ENCODE measurements at places on chromosomes 11 and 22.

GRCh38 chr11:66987924-66988637, 13.0 kb downstream of the C11orf86 start:
- no peak for DNase-seq

- DNase-seq: no peak
Observed at GRCh38 chr11:69011624-69012091, 1.4 kb downstream of the MRGPRF start.

GRCh38 chr11:94201004-94201465, 72.4 kb downstream of the PANX1 start:
- DNase-seq: no peak

DNA sequence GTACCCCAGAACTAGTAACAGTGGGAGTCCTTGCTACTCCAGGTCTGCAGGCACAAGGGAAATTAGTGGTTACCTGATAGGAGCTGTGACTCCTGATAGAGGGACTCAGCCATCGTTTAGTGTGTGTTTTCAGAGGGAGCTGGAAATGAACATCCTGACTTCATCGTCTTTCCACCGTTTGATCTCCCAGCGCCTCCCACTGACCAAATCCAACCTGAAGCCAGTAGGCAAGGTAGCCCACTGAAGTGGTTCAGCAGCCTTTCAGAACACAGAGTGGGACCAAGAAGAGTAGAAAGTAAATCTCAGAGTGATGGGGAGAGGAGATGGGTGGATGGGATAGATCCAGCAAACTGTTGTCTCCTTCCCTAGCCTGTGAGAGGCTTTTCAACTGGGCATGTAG, 385.9 kb downstream of the INSC start:
- no peak for DNase-seq

GRCh38 chr11:94169516-94169915, 40.9 kb downstream of the PANX1 start:
- DNase-seq: no peak

GRCh38 chr22:26406118-26406517, 22.9 kb upstream of the ASPHD2 start:
- DNase-seq: no peak

GRCh38 chr11:108125096-108125495, 3.7 kb downstream of the ACAT1 start:
- no peak for DNase-seq

DNA sequence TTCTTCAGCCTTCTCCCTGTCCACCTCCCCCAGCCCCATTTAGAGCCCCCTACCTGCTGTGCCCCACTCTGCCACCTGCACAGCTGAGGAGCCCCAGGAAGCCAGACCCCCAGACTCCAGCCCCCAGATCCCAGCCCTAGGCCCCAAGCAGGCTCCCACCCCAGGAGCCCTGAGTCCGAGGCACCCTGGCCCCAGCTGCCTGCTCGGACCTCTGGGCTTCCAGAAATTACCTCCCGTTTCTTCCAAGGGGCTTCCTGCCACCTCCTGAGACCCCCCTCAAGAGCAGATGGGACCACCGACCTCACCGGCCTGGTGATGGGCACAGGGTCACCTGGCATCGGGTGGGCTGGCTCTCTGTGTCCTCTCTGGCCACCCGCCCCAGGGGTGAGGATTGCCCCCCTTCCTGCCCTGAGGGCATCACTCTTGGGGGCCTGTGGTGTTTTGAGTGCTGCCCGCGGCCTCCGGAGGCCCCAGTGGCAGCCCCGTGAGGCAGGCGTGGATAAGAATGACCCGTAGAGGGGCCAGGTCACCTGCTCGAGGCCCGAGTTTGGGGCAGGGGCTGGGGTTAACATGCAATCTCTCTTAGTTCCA, 18.3 kb upstream of the TALDO1 start:
- no peak for DNase-seq

DNA sequence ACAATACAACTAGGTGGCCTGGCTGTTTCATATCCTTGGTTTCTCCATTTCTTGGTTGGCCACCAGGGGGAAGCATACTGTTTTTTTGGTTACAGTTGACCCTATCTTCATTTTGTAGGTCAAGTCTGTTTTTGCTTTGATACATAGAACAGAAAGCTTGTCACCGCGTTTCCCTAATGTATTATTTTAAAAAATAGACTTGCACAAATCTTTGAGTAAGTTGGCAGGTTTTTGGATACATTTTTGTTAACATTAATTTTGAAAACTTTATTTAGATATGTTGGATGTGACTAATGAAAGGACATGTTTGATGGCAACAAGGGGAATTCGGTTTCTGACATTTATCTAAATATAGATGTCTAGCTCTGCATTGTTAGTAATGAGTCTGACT, 3.0 kb downstream of the NCR3LG1 start:
- DNase-seq: peak; percentile 36

DNA sequence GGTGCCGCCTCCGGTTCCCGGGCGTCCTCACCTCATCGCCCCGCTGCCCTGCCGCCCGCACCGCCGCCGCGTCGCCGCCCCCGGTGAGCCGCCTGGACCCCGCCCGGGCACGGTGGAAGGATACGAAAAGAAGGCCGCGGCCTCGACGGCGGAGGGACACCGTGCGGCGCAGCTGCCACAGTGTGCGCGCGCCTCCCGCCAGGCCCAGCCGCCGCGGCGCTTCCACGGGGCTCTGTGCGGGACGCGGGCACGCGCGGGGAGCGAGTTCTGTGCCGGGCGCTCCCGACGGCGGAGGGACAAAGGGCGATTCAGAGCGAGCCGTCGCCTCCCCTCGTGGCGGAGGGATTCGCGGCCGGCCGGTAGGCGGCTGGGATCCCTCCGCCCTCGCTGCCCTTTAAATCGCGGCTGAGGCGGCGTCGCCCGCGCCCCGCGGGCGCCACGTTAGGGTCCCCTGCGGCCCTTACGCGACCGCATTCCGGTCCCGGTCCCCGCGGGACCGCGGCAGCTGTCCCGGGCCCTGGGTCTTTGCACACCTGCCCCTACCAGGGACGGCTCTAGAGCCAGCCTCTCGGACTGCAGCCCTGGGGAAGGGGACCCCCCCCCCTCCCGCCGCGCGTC, 568 bp upstream of the KMT5B start:
- DNase-seq: peak; percentile 58

- DNase-seq: peak; percentile 68
Observed at GRCh38 chr22:22753526-22754267, 109.3 kb downstream of the GGTLC2 start.

DNA sequence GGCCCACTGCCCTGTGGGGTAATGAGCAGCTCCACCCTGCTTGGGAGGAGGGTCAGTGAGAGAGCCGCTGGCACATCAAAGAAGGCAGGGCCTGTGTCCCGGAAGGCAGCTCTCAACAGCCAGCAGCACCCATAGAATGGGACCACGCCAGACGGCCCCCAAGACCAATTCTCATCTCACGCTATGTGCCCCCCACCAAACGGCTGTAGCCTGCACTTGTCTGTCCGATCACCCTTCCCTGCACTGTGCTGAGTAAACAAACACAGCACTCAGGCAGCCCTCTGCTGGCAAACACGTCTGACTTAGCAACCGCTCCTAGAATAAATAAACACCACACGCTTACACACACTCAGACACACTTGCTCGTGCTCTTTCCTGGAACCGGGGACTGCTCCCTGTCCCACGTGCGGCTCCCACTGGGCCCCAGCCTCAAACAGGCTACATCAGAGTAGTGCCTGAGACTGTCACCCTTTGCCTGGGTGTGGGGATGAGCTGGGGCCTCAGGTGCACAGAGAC, 53.2 kb upstream of the CDON start:
- no peak for DNase-seq
